ENCODE measurements at places on chromosomes 6 and 20.

DNA sequence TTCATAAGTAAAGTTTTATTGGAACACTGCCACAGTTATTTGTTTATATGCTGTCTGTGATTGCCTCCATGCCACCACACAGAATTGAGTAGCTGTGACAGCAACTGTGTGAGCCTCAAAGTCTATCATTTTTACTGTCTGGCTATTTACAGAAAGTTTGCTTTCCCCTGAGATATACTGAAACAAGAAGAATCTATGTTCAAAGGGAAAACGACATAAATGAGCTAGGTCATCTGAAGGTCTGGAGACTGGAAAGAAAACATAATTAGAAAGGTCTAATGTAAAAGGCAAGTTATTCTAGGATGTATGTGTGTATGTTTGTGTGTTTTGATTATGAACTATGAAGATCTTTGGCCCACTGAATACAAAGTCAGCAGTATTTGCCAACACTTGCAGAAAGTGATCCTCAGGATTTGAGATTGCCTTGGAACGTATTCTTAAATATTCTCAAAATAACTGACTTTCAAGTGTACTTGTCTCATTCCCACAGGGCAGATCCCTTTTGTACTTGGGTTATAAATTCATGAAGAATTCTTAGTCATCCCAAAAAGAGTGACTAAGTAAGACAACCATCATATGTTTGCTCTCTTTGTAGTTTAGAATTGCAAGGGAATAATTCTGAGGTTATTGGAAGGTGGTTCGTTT, 677.7 kb downstream of the DOK5 start:
- DNase-seq, result no peak

- no peak for DNase-seq
Observed at GRCh38 chr20:3550837-3551236, 80.0 kb downstream of the ATRN start.

DNA sequence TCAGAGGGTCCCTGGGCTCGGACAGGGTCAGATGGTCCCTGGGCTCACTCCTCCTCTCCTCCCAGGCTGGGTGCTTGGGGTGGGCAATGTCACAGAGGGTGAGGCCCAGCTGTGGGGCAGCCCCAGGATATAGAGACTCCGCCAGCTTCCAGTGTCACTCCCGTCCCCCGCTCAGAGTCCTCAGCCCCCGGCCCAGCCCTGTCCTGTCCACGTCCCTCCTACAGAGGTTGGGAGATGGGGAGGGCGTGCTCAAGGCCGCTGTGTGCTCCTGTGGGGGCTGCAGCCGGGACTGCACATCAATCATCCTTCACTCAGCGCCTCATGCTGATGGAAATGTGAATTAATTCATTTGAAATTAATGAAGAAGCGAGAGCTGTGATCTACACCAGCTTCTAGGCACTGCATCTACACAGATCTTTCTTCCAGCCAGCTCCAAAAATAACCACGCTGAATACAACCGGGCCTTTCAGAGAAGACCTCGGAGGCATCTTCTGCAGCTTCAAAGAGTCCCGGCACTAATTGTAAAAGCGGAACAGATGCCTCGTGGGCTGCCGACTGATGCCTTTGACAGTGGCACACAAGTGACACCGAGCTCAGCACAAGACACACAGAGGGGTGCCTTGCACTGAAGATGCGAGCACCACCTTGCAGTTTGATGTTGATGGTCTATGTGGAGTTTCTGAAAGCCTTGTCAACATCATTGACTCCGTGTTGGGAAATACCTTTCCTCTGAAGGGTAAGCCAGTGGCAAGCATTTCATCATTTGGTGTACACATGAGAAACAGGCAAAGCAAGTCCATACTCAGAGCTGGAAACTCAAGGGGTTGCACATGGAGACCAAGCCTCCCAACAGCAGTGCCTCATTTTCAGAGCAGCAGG, 39.3 kb downstream of the DACT2 start:
- DNase-seq, result no peak

GRCh38 chr6:17851001-17851719, 136.3 kb downstream of the KIF13A start:
- no peak for DNase-seq

- no peak for DNase-seq
Observed at GRCh38 chr6:136962661-136963060, 40.6 kb downstream of the SLC35D3 start.

All from T-helper 22 cell (primary cell).